NCI-H510A (cell line): ENCODE measurements at places on chromosomes 1 and 21.

GRCh38 chr1:151012684-151013471 lies 4.6 kb downstream of the PRUNE1 start:
- DNase-seq: no peak

GRCh38 chr1:30444401-30444800 lies 279.0 kb downstream of the MATN1 start:
- no peak for DNase-seq

DNA sequence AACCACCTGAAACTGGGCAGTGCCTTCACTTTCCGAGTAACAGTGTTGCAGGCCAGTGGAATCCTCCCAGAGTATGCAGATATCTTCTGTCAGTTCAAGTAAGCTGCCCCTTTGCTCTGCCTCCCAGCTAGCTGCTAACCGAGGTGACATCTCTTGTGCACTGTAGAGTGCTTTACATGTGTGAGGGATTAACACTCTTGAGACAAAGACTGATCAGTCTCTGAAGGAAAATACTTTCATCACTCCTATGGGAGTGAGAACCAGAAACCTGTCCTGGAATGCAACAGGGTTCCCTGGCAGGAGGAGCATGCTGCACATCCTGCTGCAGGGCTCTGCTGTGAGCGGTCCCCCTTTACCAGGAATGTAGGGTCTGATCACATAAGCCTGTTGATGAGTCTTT lies 61.4 kb upstream of the PGD start:
- DNase-seq: no peak

GRCh38 chr1:223711173-223711572 lies 1.2 kb upstream of the CAPN2 start:
- no peak for DNase-seq

GRCh38 chr1:154157520-154158306 lies 2.8 kb upstream of the NUP210L start:
- DNase-seq: peak; percentile 45

DNA sequence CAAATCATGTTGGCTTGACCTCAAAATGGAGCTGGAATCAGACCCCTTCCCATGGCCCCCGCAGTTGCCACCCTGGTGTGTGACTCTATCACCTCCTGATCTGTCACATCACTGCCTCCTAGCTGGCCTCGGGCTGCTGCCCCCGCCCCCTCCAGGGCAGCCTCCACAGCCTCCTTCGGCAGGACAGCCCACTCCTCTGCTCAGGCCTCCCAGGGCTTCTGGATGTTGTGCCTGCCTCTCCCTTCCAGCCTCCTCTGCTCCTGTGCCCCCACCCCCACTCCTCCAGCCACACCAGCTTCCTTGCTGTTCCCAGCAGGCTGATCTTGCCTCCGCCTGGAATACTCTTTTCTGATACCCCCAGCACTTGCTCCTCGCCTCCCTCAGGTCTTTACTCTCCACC lies 134.4 kb upstream of the EDN2 start:
- no peak for DNase-seq

DNA sequence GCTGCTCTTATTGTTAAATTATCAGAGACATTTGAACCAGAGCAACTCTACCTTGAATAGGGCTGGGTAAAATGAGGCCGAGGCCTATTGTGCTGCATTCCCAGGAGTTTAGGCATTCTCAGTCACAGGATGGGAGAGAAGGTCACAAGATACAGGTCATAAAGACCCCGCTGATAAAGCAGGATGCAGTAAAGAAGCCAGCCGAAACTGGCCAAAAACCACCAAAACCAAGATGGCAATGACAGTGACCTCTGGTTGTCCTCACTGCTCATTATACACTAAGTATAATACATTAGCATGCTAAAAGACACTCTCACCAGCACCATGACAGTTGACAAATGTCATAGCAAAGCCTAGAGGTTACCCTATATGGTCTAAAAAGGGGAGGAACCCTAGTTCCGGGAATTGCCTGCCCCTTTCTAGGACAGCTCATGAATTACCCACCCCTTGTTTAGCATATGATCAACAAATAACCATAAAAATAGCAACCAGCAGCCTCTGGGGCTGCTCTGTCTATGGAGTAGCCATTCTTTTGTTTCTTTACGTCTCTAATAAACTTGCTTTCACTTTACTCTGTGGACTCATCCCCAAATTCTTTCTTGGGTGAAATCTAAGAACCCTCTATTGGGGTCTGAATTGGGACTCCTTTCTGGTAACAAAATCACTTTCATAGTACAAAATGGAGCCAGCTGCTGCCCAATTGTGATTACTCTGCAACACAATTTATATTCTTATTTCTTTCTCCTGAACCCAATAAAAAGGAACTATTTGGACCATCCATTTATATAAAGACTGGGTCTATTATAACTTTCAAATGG lies 179.6 kb downstream of the TGFBR3 start:
- no peak for DNase-seq

- peak; percentile 71 for DNase-seq
Observed at GRCh38 chr1:92486251-92487077, at the start of gene GFI1. GFI1 (minus strand) TSS chr1:92486925; CDS start chr1:92483487, 3,438 bp downstream.

DNA sequence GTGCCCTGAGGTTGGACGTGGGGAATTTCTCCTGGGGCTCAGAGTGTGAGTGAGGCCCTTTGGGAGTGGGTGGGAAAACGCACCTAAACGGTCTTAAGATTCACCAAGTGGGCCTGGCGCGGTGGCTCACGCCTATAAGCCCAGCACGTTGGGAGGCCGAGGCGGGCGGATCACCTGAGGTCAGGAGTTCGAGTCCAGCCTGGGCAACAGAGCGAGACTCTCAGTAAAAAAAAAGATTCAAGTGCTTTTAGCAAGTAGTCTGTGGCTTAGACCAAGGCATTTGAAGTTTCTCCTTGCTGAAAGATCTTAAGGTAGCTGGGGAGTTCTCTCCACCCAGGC lies 1.4 kb downstream of the RPS8 start:
- DNase-seq: no peak

GRCh38 chr1:43850591-43851233 lies 82.9 kb upstream of the ARTN start:
- DNase-seq: no peak

DNA sequence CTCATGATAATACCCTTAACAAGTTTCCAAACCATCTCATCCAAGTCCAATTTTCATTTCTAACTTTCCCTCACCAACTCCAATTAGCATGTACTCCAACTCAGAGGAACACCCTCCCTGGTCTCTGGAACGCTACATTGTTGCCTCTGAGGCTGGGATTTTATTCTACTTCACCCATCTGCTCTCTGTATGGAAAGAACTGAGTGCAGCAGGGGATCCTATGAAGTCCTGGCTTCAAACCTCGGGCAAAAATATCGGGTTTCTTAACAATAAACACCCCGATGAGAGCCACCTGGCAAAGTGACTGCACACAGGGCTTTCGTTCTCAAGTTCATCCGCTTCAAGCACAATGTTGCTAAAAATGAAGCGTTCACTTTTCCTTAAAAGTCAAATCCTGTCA lies 99.6 kb downstream of the CRB1 start:
- no peak for DNase-seq

DNA sequence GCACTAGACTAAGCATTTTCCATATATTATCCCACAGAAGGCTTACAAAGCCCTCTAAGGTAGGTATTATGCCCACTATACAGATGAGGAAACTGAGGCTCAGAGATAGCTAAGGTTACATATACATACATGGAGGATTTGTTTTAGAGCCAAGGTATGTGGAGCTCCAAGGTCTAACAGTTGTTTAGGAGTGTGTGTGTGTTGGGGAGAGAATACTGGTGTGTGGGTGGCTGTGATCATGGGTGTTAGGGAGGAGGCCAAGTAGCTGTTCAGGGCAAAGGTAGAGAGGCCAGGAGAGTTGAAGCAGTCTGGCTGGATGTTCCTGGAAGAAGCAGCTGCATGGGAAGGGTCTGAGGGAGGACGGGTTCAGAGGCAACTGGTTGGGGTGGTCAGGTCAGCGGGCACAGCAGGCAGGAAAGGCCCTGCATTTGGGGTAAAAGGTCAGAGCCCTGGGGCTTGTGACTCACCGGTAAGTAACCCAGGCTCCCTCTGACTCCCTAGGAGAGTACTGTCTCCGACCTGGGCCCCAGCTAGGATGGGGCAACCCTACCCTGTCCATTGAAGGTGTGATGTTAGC lies 5.1 kb upstream of the LDLRAP1 start:
- DNase-seq: no peak

GRCh38 chr1:240575981-240576662 lies 35.8 kb downstream of the GREM2 start:
- no peak for DNase-seq

- peak; percentile 56 for DNase-seq
Observed at GRCh38 chr1:201291916-201292315, 8.6 kb downstream of the PKP1 start.

- no peak for DNase-seq
Observed at GRCh38 chr1:980137-980571, 1.7 kb downstream of the PERM1 start.

DNA sequence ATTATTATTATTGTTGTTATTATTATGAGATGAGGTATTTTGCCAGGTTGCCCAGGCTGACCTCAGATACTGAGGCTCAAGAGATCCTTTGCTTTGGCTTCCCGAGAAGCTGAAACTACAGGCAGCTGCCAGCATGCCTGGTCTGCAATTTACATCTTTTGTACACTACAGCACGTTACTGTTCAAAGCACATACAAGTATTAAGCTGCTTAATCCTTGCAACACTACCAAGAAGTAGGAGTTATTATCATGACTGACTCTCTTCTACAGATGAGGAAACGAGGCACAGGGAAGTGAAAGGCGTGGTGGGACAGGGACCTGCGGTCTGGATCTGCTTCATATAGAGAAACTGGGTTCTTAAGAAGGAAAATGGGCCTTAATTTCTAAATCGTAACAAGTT lies 11.6 kb downstream of the ERG start:
- no peak for DNase-seq

GRCh38 chr1:152993186-152993585 lies 8.4 kb upstream of the SPRR3 start:
- DNase-seq: no peak

DNA sequence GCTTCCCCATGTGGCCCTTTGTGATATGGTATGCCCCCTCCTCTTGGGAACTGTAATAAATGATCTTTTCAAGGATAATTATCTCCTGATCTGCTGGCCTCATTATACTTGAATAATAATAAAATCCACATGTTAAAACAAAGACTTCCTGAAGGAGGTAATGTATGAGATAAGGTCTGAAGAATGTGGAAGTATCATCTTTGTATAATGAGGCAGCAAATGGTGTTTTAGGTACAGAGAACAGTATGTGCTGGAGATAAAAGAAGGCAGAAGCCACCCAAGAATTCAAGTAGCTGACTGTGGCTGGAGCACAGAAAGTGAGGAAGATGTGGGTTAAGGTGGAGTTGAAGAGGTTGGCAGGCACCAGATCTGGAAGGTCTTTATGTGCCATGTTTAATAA lies 12.8 kb upstream of the COG2 start:
- DNase-seq: no peak

GRCh38 chr1:115654125-115654524 lies 12.4 kb downstream of the VANGL1 start:
- DNase-seq: no peak

DNA sequence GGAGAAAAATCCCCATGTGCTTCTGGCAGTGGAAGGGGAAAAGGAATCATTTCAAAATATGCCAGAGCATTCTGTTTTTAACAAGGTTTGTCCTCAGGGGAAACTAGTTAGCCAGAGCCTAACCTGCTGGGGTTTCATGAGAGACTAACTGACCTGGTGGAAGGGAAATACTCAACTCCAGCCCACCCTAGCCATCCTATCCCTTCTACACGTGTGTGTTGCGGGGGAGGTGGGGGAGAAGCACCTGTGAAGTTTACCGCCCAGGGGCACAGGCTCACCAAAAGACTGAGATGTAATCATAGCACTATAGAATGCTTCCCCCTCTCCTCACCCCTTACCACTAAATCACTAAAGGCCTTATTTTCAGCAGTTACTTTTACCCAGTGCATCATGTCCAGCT lies 139.5 kb downstream of the GRIK3 start:
- DNase-seq: no peak

DNA sequence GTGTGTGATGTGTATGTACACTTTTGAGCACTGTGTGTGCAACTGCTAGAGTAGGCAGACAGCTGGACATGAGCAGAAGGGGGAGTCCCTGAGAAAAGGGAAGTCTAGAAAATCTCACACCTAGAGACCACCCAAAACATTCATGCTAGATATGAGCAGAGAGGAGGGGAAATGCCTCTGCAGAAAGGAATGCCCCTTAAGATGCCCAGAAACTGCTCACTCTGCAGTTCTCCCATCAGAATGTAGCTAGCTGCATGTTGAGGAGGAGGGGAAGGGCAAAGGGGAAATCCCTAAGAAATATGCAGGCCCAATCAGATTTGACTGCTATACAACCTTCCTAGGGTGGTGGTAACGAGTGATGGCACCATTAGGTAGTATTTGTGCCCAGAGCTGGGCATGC lies 31.8 kb upstream of the MAGOH start:
- no peak for DNase-seq

DNA sequence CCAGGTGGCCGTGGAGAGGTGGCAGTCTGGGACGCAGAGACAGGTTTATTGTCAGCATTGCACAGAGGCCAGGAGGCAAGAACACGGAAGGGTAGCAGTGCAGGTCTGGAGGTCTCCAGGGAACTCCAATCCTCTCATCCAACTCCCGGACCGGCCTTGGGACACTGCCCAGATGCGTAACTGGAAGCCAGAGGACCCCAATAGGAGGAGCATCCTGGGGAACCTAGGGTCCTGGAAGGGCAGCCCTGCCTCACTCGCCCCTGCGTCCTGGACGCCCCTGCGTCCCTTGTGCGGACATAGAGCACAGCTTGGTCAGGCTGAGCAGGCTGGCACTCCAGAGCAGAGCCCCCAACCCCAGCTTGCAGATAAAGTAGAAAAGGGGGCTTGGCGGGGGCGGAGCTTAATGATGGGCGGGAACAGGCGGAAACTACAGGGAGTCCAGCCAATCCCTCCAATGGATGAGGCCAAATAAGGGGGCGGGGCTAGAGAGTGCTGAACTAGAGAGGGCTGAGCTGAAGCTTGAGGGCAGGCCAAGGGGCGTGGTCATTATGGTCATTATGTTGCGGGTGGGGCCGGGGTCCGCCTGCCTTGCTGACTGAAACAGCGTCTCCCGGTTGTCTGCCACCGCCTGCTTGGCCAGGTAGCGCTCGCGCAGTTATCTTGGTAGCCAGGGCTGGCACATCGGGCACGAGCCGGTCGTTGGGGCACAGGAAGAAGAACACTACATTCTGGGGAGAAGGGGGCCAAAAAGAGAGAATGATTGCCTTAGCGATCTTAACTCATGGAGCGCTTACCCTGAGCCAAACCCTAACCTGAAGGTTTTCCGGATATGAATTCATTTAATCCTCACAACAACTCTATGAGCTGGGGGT lies 3.7 kb upstream of the ARHGEF19 start:
- no peak for DNase-seq
